ENCODE measurements at places on chromosomes 11 and 22. TPM values are rescaled to one million over a fixed set of nuclear protein-coding genes. Genes with fewer than 3 reads are reported as not detected.

C11orf42 gene
- total RNA-seq, result not detected

F2 gene
- not detected for total RNA-seq

APOA4 gene
- total RNA-seq, result not detected

BTBD18 gene
- total RNA-seq, result not detected

OR51E2 gene
- 0.22 TPM for total RNA-seq

Data from placental pericyte (primary cell).